ENCODE measurements at places on chromosomes 6 and 20.

DNA sequence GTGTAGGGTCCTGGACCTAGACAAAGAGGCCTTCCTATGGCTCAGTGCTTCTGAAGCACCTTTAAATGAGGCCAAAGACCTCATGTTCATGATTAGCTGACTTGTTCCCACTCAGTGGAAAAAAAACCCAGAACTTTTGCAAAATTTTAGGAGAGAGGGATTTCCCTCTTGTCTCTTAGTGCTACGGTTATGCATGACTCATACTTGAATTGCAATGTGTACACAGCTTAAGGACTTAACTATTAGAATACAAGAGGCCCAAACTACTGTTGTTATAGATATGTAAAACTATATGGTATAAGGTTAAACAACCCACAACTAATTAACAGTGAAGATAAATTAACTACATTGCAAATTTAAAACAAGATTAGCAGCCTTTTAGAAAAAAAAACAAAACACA, 32.3 kb upstream of the HLA-A start:
- no peak for DNase-seq

DNA sequence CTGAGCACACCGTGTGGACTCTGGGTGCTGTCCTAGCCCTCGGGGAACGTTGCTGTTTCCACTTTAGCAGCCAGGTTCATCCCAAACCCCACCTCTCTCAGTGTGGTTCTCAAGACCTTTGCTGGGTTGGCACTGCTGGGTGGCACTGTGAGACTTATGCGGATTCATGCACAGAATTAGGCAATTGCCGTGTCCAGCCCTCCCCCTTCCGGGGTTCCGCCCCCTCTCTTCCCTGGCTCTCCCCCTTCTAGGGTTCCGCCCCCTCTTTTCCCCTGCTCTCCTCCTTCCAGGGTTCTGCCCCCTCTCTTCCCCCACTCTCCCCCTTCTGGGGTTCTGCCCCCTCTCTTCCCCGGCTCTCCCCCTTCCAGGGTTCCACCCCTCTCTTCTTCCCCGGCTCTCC, 39.8 kb upstream of the SLCO4A1 start:
- DNase-seq: no peak

DNA sequence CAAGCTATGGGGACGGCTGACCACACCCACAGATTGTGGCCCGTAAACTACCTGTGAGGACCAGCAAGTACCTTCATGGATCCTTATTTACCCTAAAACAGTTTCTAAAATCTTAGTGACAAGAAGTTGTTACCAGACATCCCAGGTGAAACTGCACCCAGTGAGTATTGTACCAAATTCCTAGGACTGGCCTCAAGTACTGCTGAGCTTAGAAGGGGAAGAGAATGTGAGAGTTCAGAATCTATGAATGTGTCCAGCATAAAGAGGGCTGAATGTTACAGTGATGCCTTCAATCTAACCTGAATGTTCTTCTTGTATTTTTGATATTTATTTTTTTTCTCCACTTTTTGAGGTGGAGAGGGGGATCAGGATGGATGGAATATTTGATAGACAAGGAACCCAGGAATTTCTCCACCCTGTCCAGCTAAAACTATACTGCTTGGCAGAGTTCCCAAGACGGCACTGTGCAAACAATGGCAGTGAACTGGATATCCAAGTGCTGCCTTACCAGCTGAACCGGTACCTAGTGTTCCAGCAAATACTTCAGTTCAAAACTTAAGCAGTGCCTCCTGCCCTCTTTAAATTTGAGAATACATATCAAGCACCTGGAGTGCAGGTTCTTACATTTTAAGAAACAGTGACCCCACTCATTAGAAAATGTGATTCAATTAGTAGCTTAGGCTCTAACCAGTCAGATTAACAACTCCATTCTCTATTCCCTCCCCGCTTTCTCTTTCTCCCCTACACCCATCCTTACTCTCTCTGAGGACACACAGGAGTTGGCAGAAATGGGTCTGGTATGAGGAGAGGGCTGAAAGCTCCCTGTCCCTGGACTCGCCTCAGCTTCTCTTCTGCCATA, 427.3 kb upstream of the FLRT3 start:
- no peak for DNase-seq

DNA sequence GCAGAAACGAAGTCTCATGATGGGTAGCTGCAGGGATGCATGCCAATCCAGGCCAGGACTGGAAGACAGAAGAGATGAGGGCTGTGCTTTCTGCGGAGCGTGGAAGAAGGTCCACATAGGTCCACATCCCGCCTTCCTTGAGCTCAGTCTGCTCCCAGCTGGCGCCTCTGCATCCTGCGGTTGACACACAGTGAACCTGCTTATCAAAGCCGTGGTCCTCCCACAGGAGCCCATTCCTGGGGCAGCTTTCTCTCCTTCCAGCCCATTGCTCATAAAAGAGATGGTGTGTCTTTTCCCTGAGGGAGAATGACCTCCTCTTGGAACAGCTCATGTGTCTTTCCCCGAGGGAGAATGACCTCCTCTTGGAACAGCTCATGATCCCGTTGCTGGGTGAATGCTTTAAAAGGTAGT, 225.4 kb downstream of the CDH4 start:
- no peak for DNase-seq

GRCh38 chr20:35007891-35008290, 52.2 kb downstream of the MYH7B start:
- no peak for DNase-seq

DNA sequence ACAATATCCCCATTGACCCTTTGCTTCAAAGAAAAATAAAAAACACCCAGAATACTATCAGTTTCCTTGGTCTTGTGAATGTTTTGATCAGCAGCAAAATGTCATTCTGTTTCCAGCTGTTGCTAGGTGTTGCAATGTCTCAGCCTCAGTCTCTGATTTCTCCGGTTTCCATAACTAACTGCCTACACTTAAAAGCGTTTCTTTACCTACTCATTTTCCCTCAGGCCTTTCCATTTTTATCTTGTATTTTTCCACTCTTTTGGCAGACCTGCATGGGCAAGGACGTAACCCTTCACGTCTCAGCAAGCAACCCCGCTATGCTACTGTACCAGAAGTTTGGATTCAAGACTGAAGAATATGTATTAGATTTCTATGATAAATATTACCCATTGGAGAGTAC, 49.4 kb downstream of the KAT14 start:
- DNase-seq: peak; percentile 99

GRCh38 chr20:4070323-4071177, 55.2 kb upstream of the RNF24 start:
- no peak for DNase-seq

GRCh38 chr20:57391439-57392301, 474 bp downstream of the RBM38 start:
- no peak for DNase-seq

DNA sequence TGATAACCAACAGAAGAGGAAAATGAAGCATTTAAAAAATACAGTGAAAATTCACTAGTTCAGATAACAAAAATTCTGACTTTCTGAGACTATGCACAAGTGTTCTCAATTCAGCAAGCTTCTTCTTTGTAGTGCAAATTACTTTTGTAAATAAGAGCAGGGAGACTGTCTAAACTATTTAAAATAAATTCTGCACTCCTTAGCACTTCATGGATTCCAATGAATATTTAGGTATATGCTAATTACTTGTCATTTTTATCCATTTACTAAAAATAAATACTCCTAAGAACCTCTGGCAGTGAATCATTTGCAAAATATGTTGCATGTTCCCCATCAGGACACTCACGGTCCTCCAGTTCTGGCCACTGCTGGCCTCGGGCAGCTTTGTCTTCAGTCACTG, 139.8 kb downstream of the F13A1 start:
- DNase-seq: no peak

DNA sequence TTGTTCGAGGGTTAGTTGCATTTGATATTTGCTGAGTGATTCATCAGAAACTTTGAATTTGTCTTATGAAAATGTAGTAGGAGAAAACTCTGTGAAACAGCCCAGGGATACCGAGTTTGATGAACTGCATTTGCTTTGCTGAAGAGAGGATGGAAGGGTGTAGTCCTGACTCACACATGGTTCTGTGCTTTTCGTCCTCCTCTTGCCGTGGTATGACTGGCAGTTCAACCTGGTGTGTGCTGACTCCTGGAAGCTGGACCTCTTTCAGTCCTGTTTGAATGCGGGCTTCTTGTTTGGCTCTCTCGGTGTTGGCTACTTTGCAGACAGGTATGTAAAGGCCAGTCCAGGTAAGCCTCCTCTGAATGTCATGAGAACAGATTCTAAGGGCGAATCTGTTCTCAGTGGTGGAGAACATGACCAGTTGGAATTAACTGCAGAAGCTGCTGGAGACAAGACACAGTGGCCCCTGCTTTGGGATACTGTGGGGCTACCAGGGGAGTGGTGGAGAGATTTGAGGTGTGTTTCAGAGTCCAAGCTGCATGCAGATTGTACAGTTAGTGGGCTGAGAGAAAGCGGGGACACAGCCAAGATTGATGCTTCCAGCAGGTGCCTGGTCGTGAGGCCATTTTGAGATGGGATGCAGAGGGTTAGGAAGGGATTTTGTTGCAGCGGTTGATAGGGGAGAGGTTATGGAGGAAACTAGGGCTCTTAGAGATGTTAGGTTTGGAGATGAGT, 8.4 kb downstream of the SLC22A1 start:
- no peak for DNase-seq

DNA sequence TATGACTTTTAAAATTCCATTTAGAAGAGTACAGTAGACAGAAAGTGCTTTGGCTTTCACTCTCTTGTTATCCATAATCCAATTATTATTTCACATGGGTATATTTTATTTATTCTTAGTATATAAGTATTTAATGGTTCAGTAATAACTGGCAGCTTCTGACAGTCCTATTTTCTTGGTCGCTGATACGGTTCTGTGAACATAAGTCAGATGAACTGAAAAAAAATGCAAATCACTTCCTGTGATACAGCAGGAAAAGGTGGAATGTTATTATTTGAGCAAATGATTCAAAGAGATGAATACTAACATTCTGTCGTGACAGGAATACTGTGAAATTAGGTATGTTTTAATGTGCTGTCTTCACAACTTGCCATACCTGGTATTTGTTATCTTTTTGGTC, 132.3 kb downstream of the ARHGAP18 start:
- DNase-seq: no peak

- DNase-seq: no peak
Observed at GRCh38 chr20:53503517-53503919, 90.1 kb downstream of the ZNF217 start.

DNA sequence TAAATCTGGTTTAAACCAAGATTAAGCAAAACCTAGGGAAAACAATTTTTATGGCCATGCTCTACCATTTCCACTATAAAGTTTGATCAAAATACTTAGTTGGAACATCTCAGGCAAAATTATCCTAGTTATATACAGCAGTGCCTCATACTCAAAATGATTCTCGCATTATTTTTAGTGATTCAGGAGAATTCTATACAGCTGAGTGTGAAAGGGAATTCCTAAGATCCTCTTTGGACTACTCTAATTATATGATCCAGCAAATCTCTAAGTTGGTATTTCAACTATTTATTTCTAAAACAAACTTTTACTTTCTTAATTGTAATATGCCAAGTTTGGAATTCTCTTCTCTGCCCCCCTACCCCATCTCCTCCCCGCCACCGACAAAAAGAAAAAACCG, 8.6 kb downstream of the DTNBP1 start:
- DNase-seq: peak; percentile 31

DNA sequence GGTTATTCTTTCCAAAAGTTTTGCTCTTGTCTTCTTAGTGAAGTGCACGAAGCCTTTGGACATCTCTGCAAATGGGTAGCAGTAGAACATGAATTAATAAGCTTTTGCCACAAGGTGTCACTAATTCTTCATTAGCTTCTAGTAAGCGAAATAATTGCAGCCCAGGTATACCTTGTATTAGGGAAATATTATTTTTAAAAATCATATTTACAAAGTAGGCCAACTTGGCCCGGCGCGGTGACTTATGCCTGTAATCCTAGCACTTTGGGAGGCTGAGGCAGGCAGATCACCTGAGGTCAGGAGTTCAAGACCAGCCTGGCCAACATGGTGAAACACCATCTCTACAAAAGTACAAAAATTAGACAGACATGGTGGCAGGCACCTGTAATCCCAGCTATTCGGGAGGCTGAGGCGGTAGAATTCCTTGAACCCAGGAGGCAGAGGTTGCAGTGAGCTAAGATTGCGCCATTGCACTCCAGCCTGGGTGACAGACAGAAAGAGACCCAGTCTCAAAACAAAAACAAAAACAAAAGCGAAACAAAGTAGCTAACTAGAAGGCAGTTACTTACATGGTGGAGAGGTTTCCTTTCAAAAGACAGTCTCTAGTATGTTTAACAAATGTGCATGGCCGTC, 8.8 kb upstream of the RSPH3 start:
- DNase-seq: peak; percentile 3

Measured in trophoblast cell (in vitro differentiated cells and primary cell).